T-cell (primary cell): ENCODE measurements at places on chromosomes 7 and 10.

DNA sequence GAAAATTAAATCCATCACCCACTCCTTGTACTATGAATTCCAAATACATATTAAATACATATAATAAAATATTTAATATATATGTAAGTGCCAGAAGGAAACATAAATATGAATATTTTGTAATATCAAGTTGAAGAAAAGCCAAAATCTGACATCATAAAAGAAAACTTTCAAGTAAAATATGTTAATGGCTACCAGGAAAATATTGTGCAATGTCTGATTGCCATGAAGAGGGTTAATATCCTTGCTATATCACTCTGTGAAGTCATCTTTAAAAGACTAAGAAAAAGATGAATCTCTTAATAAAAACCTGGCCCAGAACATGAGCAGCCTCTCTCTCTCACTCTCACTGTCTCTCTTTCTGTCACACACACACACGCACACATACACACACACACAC lies 130.2 kb downstream of the EGFR start:
- no peak for DNase-seq

DNA sequence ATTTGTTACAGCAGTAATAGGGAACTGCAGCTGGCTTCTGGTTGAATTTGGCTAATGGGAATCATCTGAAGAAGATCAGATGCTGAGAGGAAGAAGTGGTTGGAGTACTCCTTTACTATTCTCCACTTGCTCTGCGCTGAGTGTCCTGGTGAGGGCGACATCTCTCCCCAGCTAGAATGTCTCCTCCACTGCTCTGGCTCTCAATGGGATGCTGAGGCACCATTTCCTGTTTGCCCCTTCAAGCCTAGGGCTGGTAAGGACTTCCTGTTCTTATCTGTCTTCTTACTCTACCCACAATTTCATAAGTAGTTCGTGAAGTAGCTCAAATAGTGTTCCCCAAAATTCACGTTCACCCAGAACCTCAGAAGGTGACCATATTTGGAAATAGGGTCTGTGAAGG lies 43.2 kb upstream of the TES start:
- no peak for DNase-seq

GRCh38 chr7:131636092-131636491 lies 79.7 kb upstream of the PODXL start:
- no peak for DNase-seq

DNA sequence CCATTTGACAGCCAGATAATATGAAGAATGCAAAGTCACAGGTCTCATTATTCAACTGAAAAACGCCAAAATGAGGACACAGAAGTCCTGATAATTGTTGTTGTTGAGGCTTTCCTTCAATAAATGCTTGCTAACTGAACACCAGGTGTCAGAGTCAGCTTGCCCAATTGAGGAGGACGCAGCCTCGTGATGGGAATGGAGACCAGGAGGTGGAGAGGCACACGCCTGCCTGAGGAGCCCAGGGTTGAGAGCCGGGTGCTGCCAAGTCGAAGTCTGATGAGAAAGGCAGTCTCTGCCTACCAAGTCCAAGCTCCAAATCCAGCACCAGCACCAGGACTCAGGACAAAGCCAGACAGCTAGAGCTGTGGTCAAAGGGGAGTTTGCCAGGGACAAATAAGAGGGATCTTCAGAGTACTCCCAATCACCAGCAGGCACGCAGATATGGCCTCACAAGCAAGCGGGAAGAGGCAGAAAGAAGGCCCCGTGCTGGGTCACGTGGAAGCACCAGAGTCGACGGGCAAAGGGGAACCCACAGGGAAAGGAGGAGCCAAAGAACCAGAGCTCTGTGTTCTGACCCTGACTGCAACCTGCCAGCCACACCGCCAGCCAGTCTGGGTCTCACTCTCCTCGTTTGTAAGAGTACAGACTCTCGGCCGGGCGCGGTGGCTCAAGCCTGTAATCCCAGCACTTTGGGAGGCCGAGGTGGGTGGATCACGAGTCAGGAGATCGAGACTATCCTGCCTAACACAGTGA lies 47.6 kb downstream of the VOPP1 start:
- no peak for DNase-seq

GRCh38 chr10:30744106-30744505 lies 114.6 kb upstream of the LYZL2 start:
- no peak for DNase-seq

- no peak for DNase-seq
These were observed 28.2 kb downstream of the UBE2H start for GRCh38 chr7:129924602-129925001.

DNA sequence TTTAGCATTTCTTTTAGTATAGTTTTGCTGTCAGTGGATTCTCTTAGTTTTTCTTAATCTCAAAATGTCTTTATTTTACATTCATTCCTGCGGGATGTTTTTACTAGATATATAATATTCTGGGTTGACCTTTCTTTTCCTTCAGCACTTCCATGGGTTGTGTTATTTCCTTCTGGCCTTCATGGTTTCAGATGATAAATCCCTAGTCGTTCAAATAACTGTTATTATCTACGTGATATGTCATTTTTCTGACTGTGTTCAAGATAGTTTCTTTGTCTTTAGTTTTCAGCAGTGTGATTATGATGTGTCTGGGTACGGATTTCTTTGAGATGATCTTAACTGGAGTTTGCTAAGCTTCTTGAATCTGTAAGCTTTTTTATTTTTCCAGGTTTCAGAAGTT lies 75.7 kb upstream of the ELN start:
- DNase-seq, result no peak

DNA sequence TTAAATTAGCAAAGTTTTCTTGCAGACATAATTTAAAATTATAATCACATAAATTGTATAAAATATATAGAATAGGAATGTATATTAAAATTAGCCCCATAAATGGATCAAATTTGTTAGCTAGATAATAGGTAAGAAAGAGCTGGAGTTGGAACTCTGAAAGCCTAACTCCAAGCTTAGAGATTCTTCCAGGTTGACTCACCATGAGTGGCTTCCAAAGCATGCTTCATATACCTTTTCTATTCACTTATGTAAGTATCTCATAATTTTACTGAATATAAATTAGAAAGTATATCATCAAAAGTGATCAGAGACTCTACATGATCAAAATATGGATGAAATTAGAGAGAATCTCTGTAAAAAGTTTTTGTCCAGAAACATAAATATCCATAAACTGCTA lies 320.7 kb upstream of the MAGI2 start:
- no peak for DNase-seq

DNA sequence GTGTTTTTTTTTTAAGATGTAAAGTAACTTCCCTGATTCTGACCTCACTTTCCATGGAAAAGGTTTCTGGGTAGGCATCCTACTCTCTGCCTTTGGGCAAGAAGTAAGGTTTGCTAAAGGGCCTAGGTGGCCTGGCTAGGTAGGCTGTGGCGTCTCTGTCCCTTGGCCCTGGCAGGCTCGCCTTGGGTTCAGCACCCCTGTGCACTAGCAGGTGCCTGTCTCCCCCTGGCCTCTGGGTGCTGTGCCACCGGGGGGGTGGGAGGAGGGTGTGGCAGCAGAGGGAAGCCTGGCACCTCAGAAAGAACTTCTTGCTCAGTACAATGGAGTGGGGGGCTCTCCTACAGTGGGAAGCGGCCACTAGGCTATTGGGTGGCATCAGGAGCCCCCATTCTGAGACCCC lies 14.0 kb downstream of the TECPR1 start:
- no peak for DNase-seq

DNA sequence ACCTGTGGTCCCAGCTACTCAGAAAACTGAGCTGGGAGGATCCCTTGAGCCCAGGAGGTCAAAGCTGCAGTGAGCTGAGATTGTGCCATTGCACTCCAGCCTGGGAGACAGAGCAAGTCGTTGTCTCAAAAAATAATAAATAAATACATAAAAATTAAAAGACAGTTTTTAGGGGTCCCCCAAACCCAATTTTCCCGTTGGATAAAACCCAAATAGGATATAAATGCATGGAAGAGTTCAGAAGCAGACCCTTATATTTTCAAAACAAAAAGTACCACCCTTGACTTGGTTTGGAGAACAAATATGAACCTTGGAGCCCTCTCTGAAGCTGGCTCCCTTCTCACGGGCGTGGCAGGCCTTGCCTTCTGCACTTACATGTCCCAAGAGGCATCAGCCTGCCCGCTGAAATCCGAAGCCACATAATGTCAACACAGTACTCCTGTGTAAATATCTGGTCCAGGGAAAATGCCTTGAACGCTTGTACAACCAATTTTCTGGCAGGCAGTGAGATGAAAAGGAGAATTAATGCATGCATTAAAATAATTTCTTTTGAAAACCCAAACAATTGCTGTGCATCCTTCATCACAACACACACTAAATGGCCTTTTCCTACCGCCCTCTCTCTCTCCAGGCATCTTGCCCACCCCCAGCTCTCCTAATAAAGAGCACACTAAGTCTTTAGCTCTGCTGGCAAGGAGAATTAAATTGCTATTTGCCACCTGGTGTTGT lies 46.4 kb upstream of the PARD3 start:
- DNase-seq, result no peak

DNA sequence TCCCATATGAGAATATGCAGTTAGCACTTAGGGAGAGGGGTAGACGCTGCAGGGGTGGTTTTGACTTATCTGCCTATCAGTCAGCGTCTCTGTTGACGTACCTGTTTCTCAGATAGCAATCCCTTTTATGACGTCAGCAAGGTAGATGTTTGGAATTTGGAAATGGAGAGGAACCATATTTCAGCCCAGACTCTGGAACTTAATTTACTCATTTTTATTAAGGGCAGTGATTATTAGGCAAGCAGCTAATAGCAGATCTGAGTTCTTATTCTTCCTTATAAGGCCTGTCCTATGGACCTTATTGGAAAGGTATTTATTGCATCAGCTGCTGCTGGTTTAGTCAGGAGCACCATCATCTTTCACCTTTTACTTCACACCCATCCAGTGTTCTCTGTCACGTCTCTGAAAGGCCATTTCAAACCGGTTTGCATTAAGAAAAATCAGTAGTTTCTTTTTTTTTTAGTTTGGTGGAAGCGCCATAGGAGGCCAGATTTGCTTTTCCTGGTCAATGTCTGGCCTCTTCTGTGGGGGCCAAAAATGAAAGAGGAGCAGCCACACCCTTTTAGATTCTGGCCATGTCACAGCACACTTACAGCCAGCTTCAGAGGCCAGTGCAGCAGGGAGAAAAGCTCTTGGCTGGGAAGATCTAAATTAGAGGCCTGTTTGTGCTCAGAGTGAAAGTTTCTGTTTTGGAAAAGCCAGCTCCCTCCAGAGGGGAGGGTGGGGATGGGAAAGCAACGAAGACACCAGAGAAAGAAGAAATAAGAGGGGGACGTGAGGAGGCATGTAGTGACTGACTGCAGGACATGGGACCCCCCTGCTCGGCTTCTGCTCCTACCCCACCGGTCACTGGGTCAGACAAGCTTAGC lies 146.3 kb downstream of the TCF7L2 start:
- DNase-seq, result no peak

DNA sequence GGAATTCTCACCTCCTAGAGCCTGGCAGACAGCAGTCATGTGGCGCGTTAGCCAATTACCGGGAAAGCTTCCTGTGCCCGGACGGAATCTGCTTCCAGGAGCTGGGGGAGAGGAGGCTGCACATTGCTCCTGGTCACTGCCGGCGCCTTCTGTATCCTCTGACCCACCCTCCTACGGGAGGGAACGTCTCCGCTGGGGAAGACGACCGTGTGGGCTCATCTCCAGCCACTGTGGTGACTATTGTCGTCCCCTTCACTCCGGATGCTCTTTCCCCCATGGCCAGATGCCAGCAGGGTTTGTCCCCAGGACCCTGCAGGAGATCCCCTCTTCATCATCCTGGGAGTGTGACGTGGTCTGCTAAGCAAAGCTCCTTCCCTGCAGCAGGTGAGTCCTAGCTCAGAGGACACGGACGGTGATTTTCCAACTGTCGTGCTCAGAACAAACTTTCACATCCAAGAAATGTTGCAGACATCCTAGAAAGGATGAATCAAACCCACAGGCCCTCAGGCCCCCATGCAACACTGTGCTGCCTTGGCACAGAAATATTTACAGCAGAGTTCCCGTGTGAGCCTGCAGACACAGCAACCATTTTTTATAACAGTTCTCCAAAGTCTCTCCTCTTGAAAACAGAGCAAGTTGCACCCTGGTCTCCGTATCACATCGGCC lies 29.6 kb upstream of the FAM20C start:
- no peak for DNase-seq

- DNase-seq, result no peak
These were observed 762.7 kb upstream of the PHF14 start for GRCh38 chr7:10211016-10211415.

- DNase-seq, result no peak
These were observed 756.0 kb downstream of the KCNMA1 start for GRCh38 chr10:76881477-76882220.

DNA sequence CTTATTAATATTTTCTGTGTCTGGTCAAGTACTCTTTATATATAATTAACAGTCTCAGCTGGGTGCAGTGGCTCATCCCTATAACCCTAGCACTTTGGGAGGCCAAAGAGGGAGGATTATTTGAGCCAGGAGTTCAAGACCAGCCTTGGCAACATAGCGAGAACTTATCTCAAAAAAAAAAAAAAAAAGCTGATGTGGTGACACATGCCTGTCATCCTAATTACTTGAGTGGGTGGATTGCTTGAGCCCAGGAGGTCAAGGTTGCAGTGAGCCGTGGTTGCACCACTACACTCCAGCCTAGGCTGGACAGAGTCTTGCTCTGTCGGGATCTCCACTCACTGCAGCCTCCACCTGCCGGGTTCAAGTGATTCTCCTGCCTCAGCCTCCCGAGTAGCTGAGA lies 6.7 kb upstream of the ELOVL3 start:
- DNase-seq, result no peak

- no peak for DNase-seq
These were observed 57.8 kb upstream of the LANCL2 start for GRCh38 chr7:55307123-55307916.

DNA sequence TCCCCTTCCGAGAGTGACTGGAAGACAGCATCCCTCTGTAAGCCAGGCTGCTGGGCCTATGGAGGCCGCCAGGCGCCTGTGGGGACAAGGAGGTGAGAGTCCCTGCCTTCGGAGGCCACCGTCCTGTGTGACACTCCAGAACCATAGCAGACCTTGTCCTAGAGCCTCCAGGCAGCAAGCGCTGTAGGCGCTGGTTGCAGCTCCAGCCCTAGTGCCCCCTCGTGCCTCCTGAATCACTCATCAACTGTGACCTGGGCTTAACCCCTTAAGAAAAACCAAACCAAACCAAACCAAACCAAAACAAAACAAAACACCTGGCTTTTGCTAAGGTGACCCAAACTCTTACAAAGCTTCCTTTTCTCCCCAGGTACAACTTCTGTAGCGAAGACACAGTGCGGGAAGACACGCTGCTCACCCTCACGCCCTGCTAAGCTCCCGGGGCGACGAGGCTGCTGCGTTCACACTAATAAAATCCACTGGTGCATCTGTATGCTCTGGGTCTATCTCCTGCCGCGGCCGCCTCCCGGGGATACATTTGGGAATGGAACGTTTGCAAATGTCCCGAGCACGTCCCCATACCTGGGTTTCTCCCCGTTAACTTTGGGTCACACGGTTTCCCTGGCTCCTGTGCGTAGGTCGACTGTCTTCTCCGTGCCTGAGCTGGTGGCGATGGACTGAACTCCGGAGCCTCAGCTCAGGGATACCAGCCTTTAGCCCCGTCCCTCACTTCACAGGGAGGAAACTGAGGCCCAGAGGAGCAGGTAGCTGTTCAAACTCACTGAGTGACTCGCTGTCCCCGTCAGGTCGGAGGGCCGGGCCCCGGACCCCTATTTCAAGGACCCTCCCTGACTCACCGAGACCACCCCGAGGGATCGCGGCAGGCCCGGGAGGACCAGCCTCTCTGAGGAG lies 11.8 kb upstream of the PNLIPRP2 start:
- DNase-seq, result no peak

GRCh38 chr10:113493195-113493594 lies 59.7 kb upstream of the HABP2 start:
- DNase-seq, result no peak
